HT-29 (cell line): ENCODE measurements at places on chromosomes 11 and 22.
A peak's percentile ranks its signal among the peaks of the same experiment; 100 is the strongest.

DNA sequence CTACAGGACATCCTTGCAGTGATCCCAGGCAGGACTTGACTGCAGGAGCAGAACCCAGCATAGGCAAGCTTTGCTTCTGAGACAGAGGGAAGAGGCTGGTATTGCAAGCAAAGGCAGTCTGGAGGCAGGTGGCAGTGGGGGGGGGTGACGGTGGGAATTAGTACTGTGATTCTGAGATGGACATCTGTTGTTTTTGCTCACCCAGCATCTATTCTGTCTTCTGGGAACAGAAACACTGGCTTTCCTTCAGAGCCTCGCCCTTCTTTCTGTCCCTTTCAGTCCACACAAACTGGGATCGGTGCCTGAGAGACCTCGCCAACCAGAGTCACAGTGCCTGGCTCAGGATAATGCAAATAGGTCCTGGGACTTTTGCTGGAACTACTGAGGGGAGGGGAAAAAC lies 31.2 kb upstream of the RASL10A start:
- DNase-seq, result no peak

DNA sequence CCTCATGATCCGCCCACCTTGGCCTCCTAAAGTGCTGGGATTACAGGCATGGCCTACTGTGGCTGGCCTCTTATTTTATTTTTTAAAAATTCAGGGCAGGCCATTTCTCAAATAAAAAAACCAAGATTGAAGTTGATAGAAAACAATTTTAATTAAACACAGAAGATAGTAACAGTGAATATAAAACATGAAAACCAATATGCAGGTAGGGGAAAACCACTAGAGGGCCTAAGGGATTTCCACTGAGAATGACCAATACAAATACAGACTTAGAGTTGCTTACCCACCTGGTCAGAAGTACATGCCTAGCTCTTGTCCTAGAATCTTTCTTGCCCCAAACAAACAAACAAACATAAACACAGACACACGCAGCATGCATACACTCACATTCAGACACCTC lies 1.7 kb upstream of the RTCB start:
- DNase-seq, result peak; percentile 11

DNA sequence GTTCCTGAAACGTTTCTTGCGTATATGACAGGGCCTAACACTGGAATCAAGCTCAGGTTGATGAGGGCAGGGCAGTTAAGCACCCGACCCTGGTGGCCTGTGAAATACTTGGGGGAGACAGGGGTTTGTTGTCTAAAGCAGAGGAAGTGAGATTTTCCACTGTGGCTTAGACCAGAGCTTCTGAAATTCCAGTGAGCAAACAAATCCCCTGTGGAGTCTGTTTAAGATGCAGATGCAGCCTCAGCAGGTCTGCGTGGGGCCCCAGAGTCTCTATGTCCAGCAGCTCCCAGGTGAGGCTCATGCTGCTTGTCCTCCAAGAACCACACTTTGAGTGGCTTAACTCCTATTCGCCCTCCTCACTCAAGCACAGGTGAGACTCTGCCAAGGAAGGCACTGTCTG lies 39.1 kb upstream of the PRAME start:
- no peak for DNase-seq

DNA sequence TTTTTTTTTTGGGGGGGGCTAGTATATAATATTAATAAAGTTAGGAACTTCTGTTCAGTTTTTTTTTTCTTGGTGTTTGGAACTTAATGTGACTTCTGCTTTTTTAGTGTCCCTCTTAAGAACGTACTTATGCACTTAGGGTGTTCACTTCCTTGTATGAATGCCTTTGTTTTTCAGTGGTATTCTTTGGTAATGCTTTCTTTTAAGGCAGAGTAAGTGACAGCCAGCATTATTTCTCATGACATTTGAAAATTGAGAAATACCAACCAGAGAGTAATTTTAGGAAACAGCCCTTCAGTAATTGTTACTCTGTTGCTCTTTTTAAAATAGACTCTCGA lies 2.4 kb downstream of the GRK3 start:
- no peak for DNase-seq

DNA sequence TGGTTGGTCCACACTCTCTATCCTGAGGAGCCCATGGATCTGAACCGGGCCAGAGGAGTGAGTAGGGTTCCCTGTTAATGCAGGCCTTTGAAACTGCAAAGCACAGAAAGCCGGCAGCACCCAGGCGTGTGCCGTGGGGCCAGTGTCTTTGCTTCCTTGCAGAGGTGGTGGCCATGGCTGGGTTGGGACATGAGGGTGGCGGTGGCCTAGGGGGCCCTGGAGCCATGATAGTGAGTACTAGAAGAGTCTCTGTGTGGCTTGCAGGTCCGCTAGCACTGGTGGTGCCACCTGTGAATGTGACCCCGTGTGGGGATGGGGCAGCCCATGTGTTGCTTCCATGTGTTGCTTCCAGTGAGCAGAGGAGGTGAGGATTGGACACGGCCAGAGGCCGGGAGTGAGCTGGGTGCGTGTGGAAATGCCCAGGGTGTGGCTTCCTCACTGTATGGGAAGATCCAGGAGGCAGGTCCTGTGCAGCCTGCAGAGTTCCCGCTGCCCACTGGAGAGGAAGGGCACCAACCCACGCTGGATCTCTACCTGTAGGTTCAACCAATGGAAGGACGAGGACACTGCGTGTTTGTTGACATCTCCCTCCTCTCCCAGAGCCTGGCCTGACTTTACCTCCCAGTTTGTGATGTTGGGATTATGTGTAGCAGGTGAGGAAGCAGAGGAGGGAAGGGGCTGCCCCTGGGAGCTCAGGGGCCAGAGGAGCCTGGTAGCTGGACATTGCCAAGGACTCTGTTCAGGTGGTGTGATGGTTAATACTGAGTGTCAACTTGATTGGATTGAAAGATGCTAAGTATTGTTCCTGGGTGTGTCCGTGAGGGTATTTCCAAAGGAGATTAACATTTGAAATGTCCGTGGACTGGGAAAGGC lies 796.6 kb downstream of the TBC1D22A start:
- no peak for DNase-seq

DNA sequence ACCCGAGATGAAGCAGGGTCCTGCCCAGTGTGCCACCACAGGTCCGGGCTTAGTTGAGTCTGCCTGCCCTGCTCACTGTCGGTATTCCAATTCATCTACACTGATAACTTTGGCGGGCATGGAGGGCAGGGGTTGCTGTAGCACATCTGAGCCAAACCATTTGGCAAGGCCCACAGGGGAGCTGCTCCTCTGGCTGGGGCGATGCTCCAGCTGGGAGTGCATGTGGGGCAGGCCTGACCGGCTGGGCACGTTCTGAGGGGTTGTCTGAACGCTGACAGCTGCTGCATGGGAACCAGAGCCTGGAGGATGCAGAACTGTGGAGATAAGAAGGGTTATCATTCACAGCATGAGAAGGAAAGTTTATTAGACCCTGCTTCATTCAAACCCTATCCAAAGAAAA lies 40.4 kb downstream of the DRG1 start:
- DNase-seq, result no peak

DNA sequence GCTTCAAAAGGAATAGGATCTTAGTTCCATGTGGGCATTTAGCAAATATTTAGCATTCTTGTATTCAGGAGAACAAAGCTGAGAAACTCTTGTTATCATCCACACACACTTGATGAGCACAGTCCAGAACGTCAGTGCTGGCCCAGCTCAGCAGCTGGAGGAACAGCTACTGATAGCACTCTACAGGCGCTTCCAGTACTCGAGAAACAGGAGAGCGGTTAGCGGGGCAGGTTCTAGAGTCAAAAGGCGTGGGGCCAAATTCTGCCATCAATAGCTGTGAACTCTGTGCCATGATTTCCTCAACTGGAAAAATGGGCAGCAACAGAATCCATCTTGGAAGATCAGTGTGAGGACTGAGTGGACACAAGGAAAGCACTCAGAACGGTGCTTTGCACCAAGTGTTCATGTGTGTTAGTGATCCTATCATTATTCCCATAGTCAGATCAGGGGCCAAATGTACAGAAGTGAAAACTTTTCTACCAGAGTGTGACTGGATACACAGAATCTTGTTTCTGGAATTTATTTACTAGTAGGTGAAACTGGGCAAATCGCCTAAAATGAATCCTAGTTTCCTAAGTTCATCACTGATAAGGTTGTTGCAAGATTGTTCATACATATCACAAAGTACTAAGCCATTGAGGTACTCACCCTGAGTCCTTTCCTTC lies 3.2 kb downstream of the JOSD1 start:
- DNase-seq, result peak; percentile 41

GRCh38 chr11:68053117-68053516 lies 14.3 kb downstream of the TCIRG1 start:
- no peak for DNase-seq

DNA sequence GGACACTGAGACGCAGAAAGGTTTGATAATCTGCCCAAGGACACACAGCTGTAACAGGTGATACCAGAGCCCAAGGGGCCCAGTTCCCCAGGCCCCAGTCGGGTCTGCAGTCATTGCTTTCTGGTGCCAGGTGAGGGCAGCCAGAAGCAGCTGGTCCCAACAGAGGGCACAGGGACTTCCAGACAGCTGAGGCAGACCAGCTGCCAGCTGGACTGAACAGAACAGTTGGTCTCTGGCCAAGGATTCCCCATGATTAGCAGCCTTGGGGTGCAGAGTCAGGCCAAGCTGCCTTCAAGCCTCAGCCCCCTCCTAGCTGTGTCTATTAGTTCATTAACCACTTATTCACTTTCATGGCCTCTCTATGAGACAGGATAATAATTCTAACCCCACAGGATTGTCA lies 105.6 kb downstream of the RRAS2 start:
- no peak for DNase-seq

DNA sequence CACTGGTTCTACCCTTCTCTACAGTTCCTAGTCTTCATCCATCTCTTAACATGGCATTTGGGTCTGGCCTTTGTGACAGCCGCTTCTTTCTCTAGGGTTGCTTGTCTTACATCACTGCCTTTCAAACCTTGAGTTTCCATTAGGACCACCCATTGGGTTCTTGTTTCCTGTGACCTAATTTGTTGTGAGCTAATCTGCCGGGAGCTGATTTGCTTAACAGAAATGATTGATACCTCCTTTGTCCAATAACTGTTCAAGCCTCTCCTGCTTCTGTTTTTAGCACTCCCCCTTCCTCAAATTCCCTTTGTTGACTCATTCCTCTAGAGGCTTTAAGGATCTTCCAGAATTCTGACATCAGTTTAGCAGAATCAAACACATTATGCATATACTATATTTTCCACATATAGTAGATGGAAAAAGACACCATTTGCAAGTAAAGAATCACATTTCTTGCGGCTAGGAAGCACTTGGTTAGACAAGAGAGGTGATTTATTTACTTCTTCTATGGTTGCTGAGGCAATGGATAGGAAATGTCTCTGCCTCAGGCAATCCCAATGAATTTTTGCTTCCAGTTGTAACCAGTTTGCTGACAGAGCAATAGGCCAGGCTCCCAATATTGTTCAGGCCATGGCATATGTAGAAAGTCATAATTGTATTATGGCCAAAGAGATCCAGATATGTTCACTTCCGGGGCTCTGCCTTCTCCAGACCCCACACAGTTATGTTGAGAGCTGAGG lies 130.7 kb downstream of the SNX19 start:
- no peak for DNase-seq

GRCh38 chr11:128323381-128323780 lies 264.0 kb downstream of the ETS1 start:
- peak; percentile 33 for DNase-seq

DNA sequence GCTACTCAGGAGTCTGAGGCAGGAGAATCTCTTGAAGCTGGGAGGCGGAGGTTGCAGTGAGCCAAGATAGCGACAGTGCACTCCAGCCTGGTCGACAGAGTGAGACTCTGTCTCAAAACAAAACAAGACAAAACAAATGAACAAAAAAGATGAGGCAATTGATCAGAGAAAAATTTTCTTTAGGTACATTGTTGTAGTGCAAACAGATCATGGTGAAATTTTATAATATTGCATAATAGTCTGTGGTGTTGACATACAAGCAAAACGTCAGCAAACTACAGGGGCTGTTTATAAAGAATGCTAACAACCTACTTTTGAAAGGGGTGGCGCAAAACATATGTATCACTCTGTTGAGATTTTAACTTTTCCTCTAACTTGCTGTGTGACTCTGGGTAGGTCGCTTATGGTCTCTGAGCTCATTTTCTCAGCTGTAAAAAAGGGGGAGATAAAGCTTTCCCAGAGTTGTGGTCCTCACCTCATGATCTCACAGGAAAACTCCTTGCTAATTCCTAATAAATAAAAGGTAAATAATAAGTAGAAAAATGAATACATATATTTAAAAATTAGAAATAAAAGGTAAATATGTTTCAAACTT lies 64.8 kb upstream of the NUP160 start:
- DNase-seq, result no peak
